A549 treated with dexamethasone at 1 μM for 4 hours (cell line): ENCODE measurements at places on chromosomes 2 and 18. TPM values are rescaled to one million over a fixed set of nuclear protein-coding genes. Genes with fewer than 3 reads are reported as not detected.

Gene TEX44
- total RNA-seq: not detected in 5 replicates

Gene SLC19A3
- 1.9 to 2.9 TPM (median 2.2 TPM) in 5 replicates for total RNA-seq

Gene TRIB2
- 0.27 to 0.69 TPM (median 0.53 TPM) in 5 replicates for total RNA-seq

Gene EDAR
- 0.07 to 0.12 TPM (median 0.09 TPM) in 5 replicates for total RNA-seq

Gene RPL31
- total RNA-seq: 1,633 to 2,140 TPM (median 1,734 TPM) in 5 replicates

Gene IL1F10
- total RNA-seq: not detected in 5 replicates

Gene CAPN14
- total RNA-seq: 0.04 to 0.06 TPM (median 0.05 TPM) in 4 of 5 replicates, not detected in the other

Gene PASK
- 5.1 to 7.5 TPM (median 7.0 TPM) in 5 replicates for total RNA-seq

Gene PER2
- 4.6 to 9.8 TPM (median 8.0 TPM) in 5 replicates for total RNA-seq

Gene PJVK
- total RNA-seq: 1.1 to 1.9 TPM (median 1.6 TPM) in 5 replicates

Gene SRD5A2
- 0.02 to 0.05 TPM (median 0.02 TPM) in 5 replicates for total RNA-seq

Gene TCF23
- total RNA-seq: not detected in 5 replicates
